ENCODE measurements at places on chromosomes 6 and 20.

GRCh38 chr6:155915651-155916050 is 460.0 kb upstream of the NOX3 start:
- no peak for DNase-seq

DNA sequence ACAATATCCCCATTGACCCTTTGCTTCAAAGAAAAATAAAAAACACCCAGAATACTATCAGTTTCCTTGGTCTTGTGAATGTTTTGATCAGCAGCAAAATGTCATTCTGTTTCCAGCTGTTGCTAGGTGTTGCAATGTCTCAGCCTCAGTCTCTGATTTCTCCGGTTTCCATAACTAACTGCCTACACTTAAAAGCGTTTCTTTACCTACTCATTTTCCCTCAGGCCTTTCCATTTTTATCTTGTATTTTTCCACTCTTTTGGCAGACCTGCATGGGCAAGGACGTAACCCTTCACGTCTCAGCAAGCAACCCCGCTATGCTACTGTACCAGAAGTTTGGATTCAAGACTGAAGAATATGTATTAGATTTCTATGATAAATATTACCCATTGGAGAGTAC is 49.4 kb downstream of the KAT14 start:
- DNase-seq: no peak

DNA sequence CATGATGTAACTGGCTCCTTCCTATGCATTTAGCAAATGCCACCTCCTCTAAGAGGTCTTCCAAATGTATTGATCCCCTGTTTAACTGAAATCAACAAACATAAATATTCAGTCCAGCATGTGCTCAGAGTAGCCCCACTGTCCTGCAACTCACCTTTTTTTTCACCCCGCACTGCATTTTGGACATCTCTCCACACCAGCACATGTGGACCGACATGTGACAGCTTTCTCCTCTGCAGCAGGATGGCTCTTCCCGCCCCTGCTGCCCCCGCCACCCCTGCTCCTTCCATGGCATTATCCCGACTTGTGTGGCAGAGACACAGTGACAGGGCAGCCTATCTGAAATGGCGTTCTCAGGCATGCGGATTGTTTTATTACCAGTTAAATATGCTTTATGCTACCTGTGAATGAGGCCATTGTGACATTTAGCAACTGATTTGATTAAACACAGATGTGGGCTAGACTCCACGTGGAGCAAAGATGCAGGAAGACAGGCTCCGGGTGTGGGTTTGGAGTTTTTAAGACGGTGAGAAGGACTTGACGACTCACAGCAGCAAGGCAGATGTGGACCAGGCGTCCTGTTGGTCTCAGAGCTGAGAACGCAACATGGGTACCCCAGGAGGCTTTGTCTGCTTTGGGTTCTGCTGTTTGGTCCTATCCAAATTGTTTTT is 161.2 kb downstream of the EYA2 start:
- DNase-seq: no peak

DNA sequence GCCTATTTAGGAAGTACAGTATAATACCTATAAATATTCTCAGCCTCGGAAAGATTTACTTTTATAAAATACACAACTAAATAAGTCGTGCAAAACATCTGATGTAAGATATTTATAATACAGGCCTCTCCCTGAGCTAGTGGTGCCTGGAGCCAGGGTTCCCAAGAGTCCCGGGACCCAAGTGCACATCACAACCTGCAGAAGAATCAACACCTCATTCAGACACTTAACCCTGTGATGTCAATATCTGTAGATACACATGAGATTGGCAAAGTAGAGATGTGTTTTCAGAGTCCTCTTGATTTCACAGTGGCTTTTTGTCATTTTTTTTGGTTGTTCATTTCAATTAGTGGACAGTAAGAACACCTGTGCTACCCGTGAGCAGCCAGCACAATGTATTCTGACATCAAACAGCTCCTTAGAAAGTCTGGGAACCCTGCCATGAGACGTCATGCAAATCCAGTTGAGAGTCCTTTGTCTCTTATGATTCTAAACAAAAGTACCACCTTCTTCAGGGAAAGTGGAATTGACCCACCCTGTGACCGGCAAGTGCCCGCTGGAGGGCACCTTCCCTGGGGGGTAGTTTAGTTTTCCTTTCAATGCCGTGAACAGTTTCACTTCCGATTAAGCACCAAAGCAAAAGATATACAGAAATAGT is 101.6 kb downstream of the DACT2 start:
- DNase-seq: no peak

DNA sequence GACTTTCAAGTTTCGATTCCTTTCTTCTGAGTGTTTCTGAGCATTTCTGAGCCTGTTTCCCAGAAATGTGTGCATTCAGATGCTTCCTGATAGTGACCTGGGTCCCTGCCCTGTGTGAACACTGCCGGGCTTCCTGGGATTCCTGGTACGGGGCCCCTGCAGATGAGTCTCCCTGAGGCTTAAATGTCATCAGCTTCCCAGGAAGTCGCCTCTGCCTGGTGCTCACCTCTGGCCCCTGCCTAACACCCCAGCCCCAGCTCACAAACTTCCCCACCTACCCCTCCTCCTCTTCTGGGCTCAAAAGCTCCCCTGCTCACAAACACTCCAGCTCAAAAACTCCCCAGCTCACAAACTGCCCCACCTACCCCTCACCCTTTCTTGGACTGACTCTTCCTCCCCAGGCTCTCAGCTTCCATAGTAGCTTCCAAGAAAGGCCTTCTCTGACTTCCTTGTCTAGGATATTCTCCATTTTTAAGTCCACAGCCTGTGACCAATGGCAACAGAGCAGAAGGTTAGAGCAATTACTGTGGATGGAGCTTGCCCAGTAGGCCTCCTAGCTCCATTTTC is 42.0 kb downstream of the TGM2 start:
- no peak for DNase-seq

DNA sequence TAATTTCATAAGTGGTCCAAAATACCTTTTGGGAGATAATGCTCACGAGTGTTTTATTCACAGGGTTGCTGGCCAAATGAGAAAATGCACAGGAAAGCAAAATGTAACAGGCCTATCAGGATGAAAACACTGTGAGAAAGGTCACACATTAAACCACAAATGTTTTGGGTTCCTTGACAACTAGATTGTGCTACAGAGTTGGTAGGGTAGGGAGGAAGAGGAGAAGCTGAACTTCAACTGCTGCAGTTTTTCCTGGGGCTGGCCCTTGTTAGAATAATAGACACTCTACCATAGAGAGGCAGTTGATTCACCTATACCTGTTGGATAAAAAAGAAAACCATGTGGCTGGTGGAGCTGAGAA is 28.1 kb upstream of the PAQR8 start:
- DNase-seq: no peak
